ENCODE measurements at places on chromosomes 7 and 10.

DNA sequence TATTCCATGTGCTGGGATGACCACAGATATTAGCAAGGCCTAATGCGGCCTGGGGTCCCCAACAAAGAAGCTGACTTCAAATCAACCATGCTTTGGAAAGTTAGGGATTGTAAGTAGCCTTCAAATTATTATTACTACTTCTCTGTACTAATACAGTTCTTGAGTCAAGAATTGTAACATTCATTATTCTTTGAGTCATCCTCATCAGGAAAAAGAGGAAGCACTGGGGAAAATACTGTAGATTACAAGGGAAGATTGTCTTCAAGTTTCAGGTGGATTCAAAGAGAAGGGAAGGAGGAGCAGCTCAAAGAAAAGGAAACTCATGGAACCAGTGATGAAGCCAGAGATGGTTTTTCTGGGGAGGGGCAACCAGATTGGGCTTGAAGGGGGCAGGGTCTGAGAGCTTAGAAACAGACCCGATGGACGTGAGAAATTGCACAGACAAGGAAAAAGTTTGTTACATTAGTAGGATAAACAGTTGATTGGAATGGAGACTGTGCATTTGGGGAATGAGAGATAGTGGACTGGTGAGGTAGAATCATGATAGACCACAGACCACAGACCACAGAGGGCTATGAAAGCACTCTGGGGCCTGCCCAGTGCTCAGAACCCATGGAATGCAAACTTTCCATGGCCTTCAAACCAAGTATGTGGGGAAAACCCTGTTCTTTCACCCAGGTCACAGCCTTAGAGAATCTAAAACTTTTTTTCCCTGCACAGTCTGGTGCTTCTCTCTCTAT, 209.9 kb downstream of the ZNF365 start:
- no peak for DNase-seq

DNA sequence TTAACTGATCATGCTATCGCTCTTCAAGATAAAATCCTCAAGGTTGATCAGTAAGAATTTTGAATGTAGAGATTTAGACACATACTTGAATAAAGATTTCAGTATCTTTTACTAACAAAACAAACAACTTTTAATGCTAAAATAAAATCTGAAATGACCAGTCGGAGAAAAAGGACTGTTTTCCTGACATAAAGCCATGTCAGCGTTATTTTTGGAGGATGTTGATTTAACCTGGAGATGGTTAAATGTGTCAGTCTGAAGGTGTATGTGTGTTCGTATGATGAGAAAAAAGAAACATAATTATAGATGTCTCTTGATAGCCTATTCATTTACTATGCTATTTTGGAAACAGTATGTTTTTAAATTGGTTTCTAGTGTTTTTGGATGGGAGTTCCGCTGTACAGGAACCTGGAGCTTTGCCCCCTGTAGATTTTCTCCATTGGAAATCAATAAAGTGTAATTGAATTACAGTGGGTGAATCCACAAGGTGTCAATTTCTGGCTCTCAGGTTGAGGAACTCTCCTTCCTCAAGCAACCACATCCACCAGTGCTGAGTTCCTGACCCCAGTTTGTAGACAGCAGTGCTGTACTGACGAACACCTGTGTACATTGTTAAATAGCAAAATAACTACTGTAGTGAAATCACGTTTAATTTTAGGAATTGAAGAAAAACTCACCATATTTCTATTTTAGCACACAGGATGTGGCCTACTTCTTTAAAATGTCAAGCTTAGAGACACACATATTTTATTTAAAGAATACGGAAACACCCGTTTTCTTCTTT, 670.1 kb downstream of the MAGI2 start:
- DNase-seq = no peak

DNA sequence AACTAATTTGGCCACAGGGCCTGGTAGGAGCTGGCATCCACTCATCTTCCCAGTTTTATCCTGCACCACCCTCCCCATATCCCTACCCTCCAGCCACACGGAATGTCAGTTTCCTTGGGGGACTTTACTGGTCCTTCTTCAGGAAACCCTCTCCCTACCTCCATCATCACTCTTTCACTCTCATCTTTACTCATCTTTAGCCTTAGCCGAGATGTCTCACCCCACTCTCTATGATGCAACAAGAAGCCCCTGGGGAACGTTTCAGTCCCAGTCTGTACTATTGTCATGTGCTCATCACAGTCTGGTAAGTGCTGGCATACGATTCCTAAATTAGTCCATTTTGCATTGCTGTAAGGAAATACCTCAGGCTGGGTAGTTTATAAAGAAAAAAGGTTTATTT, 34.9 kb upstream of the TMEM248 start:
- DNase-seq = no peak

DNA sequence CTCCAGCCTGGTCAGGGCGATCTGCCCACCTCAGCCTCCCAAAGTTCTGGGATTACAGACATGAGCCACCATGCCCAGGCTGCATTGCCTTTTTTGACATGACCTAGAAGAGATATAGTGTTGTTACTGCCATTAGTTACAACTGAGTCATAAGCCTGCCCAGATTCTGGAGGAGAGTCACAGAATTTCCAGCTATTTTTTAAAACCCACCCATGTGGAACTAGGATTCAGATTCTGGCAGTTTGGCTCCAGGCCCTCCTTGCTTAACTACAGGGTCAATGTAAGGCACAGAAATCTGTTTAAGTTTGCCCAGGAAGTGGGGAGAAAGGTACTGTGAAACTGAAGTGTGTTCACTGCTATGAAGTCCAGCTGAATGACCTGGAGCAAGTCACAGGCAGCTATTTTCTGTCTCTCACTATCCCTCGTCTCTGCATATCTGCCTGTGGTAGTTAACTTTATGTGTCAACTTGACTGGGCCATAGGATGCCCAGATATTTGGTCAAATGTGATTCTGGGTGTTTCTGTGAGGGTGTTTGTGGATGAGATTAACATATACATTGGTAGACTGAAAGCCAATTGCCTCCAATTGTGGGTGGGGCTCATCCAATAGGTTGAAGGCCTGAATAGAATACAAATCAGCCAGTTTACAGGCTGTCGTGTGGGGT, 8.4 kb upstream of the MARVELD1 start:
- DNase-seq = no peak

- no peak for DNase-seq
These were observed 777 bp downstream of the BICC1 start for GRCh38 chr10:58513188-58514110.

- DNase-seq = no peak
These were observed 11.9 kb downstream of the MYO1G start for GRCh38 chr7:44966731-44967538.
